ENCODE measurements at places on chromosomes 7 and 10. TPM values are rescaled to one million over a fixed set of nuclear protein-coding genes. Genes with fewer than 3 reads are reported as not detected.

JCAD gene
- total RNA-seq, result 15.6 TPM

PVRIG gene
- not detected for total RNA-seq

RTKN2 gene
- 3.3 TPM for total RNA-seq

DNA sequence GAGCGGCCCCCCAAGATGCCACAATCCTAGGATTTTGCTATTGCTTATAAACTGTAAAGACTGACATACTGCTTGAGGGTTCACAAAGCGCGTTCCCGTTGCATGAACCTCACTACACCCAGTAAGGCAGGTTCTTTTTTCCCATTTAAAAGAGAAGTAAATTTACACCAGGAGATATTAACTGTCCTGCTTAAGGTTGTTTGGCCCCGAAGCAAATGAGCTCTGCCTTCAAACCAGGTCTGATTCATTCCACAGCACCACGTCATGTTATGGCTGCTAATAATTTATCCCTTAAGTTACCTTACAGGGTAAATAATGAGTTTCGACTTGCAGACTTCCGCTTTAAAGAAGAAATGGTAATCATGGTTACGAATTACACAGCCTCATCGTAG lies 559 bp upstream of the FKBP14 start:
- H3K36me3 ChIP-seq, result peaks cover 6% of the 10 kb centered on the region
- peak overlapping the region; percentile 97 for H3K4me3 ChIP-seq
- DNase-seq, result no peak
- H3K27ac ChIP-seq, result no peak overlapping the region

- no peak overlapping the region for H3K4me3 ChIP-seq
- no peaks in the 10 kb centered on the region for H3K27me3 ChIP-seq
- no peak for DNase-seq
- H3K4me1 ChIP-seq, result no peaks in the 10 kb centered on the region
- H3K27ac ChIP-seq, result no peak overlapping the region
These were observed 1008.6 kb downstream of the NRG3 start for GRCh38 chr10:82883603-82884002.

- H3K4me3 ChIP-seq, result no peak overlapping the region
- H3K4me1 ChIP-seq, result no peaks in the 10 kb centered on the region
- H3K36me3 ChIP-seq, result no peaks in the 10 kb centered on the region
- DNase-seq, result no peak
- no peak overlapping the region for H3K27ac ChIP-seq
- no peaks in the 10 kb centered on the region for H3K27me3 ChIP-seq
These were observed 72.5 kb downstream of the LRRC17 start for GRCh38 chr7:102985176-102985783.

DNA sequence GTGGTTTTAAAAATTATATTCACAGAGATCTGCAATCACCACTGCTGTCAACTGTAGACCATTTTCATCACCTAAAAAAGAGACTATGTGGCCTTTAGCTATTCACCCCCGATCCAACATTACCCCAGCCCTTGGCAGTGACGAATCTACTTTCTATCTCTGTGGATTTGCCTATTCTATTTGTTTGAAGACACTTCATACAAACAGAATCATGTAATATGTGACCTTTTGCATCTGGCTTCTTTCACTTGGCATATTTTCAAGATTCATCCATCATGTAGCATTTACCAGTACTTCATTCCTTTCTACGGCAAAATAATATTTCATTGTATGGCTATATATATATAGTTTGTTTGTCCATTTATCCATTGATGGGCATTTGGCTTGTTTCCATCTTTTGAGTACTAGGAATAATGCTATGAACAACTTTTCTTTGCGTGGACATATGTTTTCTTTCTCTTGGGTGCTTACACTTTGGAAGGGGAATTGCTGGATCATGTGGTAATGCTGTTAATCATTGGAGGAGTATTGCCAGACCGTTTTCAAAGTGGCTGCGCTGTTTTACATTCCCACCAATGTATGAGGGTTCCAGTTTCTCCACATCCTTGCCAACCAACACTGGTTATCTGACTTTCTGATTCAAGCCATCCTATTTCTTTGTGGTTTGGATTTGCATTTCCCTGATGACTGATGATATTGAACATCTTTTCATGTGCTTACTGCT lies 22.3 kb downstream of the ADAMTS14 start:
- H3K4me3 ChIP-seq, result no peak overlapping the region
- H3K27me3 ChIP-seq, result no peaks in the 10 kb centered on the region
- H3K27ac ChIP-seq, result no peak overlapping the region

- H3K4me1 ChIP-seq, result peaks cover 18% of the 10 kb centered on the region
- H3K27ac ChIP-seq, result peak overlapping the region; percentile 56
- H3K36me3 ChIP-seq, result no peaks in the 10 kb centered on the region
- no peaks in the 10 kb centered on the region for H3K27me3 ChIP-seq
These were observed 40.0 kb downstream of the GOLGA7B start for GRCh38 chr10:97889461-97890265.

- H3K27ac ChIP-seq, result no peak overlapping the region
- DNase-seq, result no peak
- H3K27me3 ChIP-seq, result no peaks in the 10 kb centered on the region
- H3K4me3 ChIP-seq, result no peak overlapping the region
- H3K4me1 ChIP-seq, result no peaks in the 10 kb centered on the region
These were observed 163.4 kb downstream of the PLXDC2 start for GRCh38 chr10:19979628-19980027.

DNA sequence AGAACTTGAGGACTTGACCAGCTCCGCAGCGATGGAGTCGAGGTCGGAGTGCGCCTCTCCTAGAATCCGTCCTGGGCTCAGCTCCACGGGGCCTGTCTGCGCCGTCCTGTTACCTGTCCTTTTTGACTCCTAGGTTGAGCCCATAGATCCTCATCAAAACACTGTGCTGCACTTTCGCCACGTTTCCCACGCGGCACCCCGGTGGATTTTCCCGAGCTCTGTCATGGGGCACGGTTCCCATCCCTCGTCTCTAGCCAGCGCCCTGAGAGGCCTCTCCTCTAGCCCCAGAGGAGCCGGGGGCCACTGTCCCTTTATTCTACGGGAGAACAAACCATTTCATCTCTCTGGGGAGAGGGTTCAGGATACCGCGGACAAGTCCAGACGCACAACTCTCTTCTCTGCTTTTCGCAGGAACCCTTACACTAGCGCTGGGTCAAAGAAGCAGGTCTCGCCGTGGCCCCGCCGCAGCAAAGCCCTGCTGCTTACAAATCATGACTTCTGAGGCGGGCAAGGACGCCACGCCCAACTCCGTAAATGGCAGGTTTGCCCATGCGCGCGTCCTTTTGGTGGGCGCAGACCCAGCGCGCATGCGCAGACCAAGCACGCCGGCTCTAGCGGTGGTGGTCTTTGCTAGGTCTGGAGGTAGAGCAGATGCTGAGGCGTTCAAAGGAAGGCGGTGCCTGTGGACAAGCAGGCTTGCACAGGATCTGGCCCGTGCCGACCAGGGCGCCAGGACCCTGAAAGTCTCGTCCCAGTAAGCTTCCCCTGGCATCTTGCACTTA lies 10.3 kb upstream of the ANKRD7 start:
- H3K36me3 ChIP-seq, result no peaks in the 10 kb centered on the region
- peak; percentile 65 for DNase-seq
- no peaks in the 10 kb centered on the region for H3K27me3 ChIP-seq
- H3K4me3 ChIP-seq, result peak overlapping the region; percentile 38
- peaks cover 3% of the 10 kb centered on the region for H3K4me1 ChIP-seq

DNA sequence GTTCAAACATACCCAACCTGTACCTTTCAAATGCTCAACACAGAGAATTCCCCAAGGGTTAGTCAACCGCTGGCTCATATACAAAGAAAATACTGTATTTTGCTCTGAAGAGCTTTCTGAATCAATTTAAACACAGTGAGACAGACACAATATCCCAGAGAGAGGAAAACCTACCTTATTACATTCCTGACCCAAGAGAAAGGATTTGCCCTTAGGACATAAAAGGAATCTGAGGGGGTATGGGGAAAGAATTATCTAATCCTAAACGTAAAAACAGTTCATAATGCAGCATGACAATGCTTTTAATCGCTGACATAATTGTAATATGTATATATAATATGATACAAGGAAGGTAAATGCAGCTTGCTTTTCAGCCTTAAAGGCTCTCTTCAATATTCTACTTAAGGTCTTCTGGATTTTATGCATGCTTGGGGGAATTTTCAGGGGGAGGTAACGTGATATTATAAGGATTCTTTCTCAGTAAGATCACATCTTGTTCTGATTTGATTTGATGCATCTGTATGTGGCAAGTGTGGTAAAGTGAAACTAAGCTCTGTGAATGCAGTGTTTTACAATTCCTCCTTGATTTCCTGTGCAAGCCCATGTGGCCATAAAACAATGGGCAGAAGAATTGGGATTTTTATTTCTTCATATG lies 240.5 kb downstream of the GLI3 start:
- H3K27me3 ChIP-seq, result no peaks in the 10 kb centered on the region
- no peaks in the 10 kb centered on the region for H3K36me3 ChIP-seq
- no peak for DNase-seq
- H3K4me3 ChIP-seq, result no peak overlapping the region
- H3K4me1 ChIP-seq, result peaks cover 84% of the 10 kb centered on the region

CRYGN gene
- not detected for total RNA-seq

HTRA1 gene
- 8.4 TPM for total RNA-seq

DNA sequence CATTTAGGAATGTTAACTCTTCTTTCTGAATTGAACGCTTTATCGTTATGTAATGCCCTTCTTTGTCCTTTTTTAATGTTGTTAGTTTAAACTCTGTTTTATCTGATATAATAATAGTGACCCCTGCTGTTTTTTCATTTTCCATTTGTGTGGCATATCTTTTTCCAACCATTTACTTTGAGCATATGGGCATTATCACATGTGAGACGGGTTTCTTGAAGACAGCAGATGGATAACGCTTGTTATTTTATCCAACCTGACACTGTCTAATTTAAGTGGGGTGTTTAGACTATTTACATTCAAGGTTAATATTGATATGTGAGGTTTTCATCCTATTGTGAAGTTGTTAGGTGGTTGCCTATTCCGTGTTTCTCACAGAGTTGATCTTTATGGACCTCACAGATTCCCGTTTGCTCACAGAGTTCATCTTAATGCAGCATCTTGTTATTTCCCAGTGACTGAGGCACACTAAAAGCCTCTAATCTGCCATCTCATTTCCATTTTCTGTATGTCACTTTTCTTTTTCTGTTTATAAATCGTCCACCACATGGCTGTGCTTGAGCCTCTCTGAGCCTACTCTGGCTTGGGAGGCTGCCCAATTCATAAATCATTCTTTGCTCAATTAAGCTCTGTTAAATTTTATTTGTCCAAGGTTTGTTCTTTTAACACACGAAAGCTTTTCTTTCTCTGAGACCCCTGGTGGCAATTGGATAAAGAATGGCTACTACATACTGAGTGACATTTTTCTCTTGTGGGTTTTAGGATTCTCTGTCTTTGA lies 286.2 kb downstream of the HTR7 start:
- no peaks in the 10 kb centered on the region for H3K27me3 ChIP-seq
- no peak for DNase-seq
- no peak overlapping the region for H3K4me3 ChIP-seq
- H3K27ac ChIP-seq, result no peak overlapping the region
- no peaks in the 10 kb centered on the region for H3K4me1 ChIP-seq

- DNase-seq, result no peak
- no peak overlapping the region for H3K27ac ChIP-seq
- H3K27me3 ChIP-seq, result no peaks in the 10 kb centered on the region
- no peaks in the 10 kb centered on the region for H3K4me1 ChIP-seq
- H3K4me3 ChIP-seq, result no peak overlapping the region
These were observed 256.7 kb upstream of the NPVF start for GRCh38 chr7:25485026-25485425.

DNA sequence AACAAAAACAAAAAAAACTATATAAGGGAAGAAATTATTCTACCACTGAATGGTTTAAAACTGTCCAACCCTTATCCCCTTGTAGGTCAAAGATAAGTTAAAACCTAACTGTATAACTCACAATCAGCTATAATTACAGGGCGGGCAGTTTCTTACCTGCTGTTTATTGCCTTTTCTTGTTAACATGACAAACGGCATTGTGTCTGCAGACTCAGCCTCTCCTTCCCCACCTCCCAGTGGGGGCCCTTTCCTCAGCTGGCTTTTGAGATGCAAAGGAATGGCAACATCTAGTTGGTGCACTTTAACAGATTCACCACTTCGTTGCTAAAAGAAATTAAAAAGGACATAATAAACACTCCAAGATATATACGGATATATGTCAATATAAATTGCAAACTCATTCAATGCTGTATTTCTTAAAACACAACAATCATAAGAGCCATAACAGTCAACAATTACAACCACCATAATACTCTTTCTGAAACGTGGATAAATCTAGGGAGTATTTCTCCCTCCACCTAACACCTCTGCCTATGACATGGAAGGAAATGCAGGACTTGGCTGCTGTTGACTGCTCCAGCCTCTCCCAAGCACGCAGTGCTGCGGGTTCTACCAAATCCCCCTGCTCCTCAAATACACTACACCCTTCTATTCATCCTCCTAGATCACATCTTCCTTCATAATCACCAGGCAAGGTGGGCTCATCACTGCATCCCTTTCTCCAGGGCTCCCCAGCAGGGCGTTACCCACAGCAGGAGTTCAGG lies 106.0 kb downstream of the UPF2 start:
- H3K4me3 ChIP-seq, result no peak overlapping the region
- no peak overlapping the region for H3K27ac ChIP-seq
- no peaks in the 10 kb centered on the region for H3K27me3 ChIP-seq
- H3K4me1 ChIP-seq, result no peaks in the 10 kb centered on the region
- DNase-seq, result no peak

EN2 gene
- not detected for total RNA-seq

DNA sequence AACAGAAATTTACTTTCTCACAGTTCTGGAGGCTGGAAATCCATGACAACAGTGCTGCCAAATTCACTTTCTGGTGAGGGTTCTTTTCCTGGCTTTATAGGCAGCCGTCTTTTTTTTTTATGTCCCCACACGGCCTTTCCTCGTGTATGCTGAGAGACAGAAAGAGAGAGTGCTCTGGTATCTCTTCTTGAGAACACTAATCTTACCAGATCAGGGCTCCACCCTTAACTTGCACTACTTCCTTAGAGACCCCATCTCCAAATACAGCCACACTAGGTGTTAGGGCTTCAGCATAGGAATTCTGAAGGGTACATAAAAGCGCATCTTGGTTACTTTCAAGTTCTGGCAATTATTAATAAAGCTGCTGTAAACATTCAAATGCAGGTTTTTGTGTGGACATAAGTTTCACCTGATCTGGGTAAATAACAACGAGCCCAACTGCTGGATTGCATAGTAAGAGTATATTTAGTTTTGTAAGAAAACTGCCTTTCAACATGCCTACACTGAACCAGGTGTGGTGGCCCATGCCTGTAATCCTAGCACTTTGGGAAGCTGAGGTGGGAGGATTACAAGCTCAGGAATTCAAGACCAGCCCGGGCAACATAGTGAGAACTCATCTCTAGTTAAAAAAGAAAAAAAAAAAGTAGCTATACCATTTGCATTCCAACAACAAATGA lies 8.2 kb upstream of the C1GALT1 start:
- no peak for DNase-seq
- peaks cover 22% of the 10 kb centered on the region for H3K4me1 ChIP-seq
- H3K4me3 ChIP-seq, result no peak overlapping the region

- no peaks in the 10 kb centered on the region for H3K27me3 ChIP-seq
- no peaks in the 10 kb centered on the region for H3K36me3 ChIP-seq
- H3K4me3 ChIP-seq, result no peak overlapping the region
- no peak overlapping the region for H3K27ac ChIP-seq
These were observed 109.0 kb downstream of the PHF14 start for GRCh38 chr7:11082552-11083213.

Measured in SJSA1 (cell line).